ENCODE measurements at places on chromosomes 5 and 9.

DNA sequence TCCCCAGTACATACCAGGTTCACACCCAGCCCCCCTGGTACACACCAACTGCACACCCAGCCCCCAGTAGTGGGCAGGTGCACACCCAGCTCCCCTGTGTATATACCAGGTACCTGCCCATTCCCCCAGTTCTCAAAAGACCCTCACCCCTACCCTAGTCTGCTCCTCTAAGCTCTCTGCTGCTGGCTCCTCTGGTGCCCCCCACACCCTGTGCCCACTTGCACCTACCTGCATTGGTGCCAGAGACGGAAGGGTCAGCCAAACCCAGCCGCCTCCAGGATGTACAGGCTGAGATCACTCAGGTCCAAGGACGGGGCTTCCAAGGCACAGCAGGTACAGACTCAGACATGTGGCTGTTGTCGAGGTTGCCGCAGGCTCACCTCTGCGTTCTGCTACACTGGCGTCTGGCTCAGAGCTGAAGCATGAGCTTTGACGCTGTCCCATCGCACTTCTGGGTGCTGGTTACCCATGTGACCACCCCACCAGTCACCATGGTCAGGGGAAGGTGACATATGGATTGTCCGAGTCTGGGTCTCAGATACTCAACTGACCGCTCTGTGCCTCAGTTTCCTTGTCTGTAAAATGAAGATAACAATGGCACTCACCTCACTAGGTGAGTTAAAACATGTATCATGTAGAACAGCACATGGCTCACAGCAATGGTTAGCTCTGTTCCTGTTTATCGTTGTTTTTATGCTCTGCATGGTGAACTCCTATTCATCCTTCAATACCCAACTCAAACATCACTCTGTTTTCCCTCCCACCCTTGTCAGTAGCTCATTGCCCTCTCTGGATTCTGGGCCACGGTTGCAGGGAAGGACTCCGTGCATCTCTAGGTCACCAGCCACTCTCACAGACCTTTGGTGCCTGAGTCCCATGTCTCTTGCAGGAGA, 45.3 kb upstream of the SUSD3 start:
- DNase-seq: no peak

DNA sequence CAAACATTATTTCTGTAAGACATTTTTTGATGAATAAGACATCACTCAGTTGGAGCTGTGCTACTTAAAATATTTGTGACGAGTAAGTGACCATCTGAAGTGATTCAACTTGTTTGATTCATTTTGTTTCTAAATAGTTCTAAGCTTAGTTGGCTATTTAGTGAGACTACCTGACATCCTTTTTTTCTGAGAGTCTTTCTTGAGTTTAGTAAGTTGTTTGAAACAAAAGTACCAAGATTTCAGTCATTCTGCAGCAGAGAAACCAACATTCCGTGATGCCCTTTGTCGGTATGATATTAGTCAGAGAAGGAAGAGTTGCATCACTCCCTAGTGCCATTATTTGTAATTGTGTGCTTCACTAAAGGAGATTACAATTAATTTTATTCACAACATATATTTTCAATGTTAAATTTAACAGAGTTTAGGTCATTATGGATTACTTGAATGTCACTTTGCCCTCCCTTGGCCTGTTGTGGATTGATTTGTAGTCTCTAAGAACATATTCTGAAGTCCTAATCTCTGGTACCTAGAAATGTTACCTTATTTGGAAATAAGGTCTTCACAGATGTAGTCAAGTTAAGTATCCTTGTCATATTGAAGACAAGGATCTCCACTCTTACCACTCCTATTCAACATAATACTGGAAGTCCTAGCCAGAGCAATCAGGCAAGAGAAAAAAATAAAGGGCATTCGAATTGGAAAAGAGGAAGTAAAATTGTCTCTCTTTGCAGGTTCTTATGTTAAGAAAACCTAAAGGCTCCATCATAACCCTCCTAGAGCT, 212.2 kb downstream of the PCSK1 start:
- DNase-seq: no peak

GRCh38 chr9:10062629-10063395, 550.0 kb downstream of the PTPRD start:
- DNase-seq: no peak

- no peak for DNase-seq
Measured at GRCh38 chr5:59357381-59357977, 536.0 kb downstream of the PDE4D start.

GRCh38 chr9:83965350-83966208, 14.4 kb downstream of the HNRNPK start:
- DNase-seq: no peak

GRCh38 chr9:101307524-101308213, 77.1 kb downstream of the BAAT start:
- no peak for DNase-seq

- no peak for DNase-seq
Measured at GRCh38 chr5:181280251-181280762, 19.4 kb upstream of the TRIM52 start.

DNA sequence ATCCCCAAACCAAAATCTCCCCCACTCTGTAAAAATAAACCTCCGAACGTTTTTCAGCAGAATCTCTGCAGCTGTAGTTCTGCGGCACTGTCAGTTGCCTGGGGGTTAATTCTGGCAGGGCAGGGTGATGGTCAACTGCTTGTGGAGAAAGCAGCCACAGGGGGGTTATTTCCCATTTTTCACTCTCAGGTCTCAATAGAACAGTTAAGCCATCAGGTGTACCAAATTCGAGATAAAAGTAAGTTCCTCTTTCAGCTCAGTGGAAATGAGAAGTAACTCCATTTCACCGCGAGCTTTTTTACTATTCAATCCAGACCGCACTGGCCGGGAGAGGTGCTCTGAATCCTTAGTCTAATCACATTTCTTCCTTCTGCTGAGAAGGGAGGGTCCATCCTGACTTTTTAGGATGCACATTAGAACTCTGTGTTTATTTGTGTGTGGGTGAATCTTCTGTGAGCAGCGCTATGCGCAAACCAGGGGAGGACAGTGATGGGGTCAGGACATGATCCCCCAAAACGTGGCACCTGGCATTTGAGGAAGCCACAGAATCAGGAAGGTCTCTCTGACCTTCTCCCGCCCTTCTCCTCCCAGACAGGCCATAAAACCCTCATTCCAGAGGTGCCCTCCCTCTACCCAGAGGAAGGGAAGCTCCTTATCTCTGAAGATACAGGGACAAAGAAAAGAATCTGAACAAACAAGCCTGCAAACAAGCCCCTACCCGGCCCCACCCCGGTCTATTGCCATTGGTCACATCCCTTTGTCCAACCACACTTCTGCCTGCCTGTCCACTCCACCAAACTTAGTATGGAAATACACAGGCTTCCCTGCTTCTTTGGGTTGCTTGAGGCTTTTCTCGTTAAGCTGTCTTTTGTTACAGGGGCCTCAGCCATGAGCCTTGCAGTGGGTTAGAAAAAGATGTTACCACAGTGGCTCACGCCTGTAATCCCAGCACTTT, 229.0 kb downstream of the ROR2 start:
- no peak for DNase-seq

- DNase-seq: no peak
Measured at GRCh38 chr5:129459450-129459776, 685 bp upstream of the ADAMTS19 start.

GRCh38 chr9:117957267-117957666, 253.1 kb downstream of the TLR4 start:
- no peak for DNase-seq

DNA sequence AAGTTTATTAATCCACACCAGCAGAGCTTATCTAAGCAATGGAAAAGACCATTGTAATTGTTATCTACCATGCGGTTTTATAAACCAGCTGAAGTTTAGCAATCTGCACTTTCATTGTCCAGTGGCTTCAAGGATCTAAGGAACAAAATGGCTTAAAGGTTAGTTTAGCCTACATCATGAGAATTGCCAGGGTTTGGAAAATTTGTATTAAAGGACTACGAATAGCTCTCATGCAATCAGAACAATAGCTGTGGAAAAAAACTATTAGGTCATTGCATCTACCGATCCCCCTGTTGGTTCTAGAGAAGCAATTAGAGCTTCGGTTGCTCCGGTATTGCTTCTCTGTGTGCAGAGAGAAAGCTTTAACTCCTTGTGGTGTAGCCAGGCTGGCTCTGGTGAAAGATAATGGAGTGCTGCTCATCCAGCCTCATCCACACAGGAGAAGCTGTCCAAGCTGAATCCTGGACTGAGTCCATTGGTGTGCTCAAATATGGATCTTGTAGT, 86.3 kb upstream of the SLC12A2 start:
- DNase-seq: no peak

- no peak for DNase-seq
Measured at GRCh38 chr9:111005746-111006470, 32.4 kb downstream of the LPAR1 start.

- no peak for DNase-seq
Measured at GRCh38 chr5:103452089-103452488, 110.5 kb downstream of the NUDT12 start.

- no peak for DNase-seq
Measured at GRCh38 chr5:68224509-68225187, 9.1 kb downstream of the PIK3R1 start.

GRCh38 chr5:15702102-15702501, 202.1 kb downstream of the FBXL7 start:
- no peak for DNase-seq

- no peak for DNase-seq
Measured at GRCh38 chr5:72673623-72674022, 142.8 kb upstream of the TNPO1 start.

DNA sequence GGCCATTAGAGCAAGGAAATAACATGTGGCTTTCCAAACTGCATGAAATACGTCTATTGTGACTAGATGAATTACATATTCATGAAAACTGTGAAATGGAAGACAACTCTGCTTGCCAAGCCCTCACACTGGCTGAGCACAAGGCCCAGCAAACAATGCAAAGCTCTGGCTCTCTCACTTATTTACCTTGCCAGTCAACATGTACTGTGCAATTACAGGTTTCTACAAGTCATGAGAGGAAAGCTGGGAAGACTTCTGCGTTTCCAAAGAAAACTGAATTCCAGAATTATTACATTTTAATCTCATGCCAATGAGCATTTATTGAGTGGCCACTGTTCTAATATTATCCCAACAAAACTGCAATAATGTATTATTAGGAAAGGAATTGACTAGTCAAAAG, 12.1 kb upstream of the C5orf63 start:
- DNase-seq: no peak

DNA sequence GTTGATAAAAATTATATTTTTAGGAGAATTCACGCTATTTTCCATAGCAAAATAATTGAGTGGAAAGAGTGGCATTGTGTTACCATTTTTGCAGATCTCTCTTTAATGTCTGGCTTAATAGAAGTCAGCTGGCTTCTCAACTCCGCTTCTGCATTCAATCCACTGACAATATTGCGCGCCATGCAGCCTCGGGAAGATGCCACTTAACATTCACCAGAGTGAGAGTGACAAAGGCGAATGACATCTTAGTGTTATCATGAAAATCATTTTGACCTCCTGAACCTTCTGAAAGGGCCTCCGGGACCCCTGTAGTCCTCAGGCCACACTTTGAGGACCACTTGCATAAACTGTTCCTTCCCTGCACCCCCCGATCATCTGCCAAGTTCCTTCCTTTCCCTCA, 80.1 kb upstream of the ORM1 start:
- DNase-seq: no peak

GRCh38 chr5:168469816-168470215, 16.5 kb upstream of the RARS1 start:
- DNase-seq: no peak

GRCh38 chr5:143023411-143024096, 253.4 kb downstream of the ARHGAP26 start:
- DNase-seq: peak; percentile 41

- no peak for DNase-seq
Measured at GRCh38 chr9:127540664-127541041, 71.4 kb upstream of the STXBP1 start.

DNA sequence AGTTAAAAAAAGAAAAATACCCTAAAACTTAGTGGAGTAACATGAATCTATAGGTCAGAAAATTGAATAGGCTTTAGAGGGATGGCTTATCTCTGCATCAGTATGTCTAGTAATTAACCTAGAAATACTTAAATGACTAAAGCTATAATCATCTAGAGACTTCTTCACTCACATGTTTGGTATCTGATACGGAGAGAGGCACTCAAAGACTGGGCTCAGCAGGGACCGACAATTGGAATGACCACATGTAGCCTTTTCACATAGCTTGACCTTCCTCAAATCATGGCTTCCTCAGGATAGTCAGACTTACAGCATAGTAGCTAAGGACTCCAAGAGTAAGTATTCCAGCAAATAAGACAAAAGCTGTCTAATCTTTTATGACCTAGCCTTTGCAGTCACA, 105.3 kb upstream of the RORB start:
- no peak for DNase-seq

All from activated naive CD8-positive, alpha-beta T cell treated with anti-CD3 and anti-CD28 coated beads, Interleukin-2, amount 50 U/mL, for 24 hours (primary cell).